ENCODE measurements at places on chromosomes 12 and 14. TPM values are rescaled to one million over a fixed set of nuclear protein-coding genes. Genes with fewer than 3 reads are reported as not detected.

The RASAL1 gene
- 0.27 TPM for total RNA-seq

The FOXG1 gene
- not detected for total RNA-seq

The TRIM9 gene
- total RNA-seq, result 3.2 TPM

The GPR137C gene
- 0.27 TPM for total RNA-seq

The IFNG-AS1 gene
- total RNA-seq, result 0.27 TPM

The ABCD2 gene
- under 0.01 TPM for total RNA-seq

The CLEC12A gene
- total RNA-seq, result 1.6 TPM

The RND1 gene
- total RNA-seq, result 1.9 TPM

The SERPINA1 gene
- 3.8 TPM for total RNA-seq

The DUSP6 gene
- total RNA-seq, result 201 TPM

The RFX4 gene
- total RNA-seq, result not detected

The SDR9C7 gene
- total RNA-seq, result not detected

The IGF1 gene
- total RNA-seq, result under 0.01 TPM

The ADAM20 gene
- 0.54 TPM for total RNA-seq

The GPR65 gene
- total RNA-seq, result 0.27 TPM

The NRL gene
- 5.7 TPM for total RNA-seq

The TCTN2 gene
- total RNA-seq, result 21.0 TPM

The HCFC2 gene
- total RNA-seq, result 5.9 TPM

Measured in hematopoietic multipotent progenitor cell (in vitro differentiated cells).